ENCODE measurements at places on chromosomes 16 and 17. TPM values are rescaled to one million over a fixed set of nuclear protein-coding genes. Genes with fewer than 3 reads are reported as not detected.

The CLEC19A gene
- not detected for total RNA-seq

The BIRC5 gene
- 101 TPM for total RNA-seq

The KRTAP17-1 gene
- not detected for total RNA-seq

The CALB2 gene
- 6.8 TPM for total RNA-seq

The DHRS7C gene
- not detected for total RNA-seq

The ANKRD40CL gene
- not detected for total RNA-seq

The SKAP1 gene
- total RNA-seq: not detected

The PTX4 gene
- not detected for total RNA-seq

The TNFSF13 gene
- total RNA-seq: 1.9 TPM

The VPS35 gene
- 77.8 TPM for total RNA-seq

The TOX3 gene
- total RNA-seq: 0.20 TPM

The OR2C1 gene
- total RNA-seq: not detected

The DPEP3 gene
- not detected for total RNA-seq

The C16orf96 gene
- not detected for total RNA-seq

The CCR7 gene
- 0.85 TPM for total RNA-seq

The MRPS23 gene
- total RNA-seq: 150 TPM

The METRNL gene
- total RNA-seq: 21.0 TPM

The VWA3A gene
- total RNA-seq: 0.08 TPM

The TPSG1 gene
- total RNA-seq: not detected

The CACNG1 gene
- total RNA-seq: not detected

The PPM1E gene
- total RNA-seq: 0.09 TPM

The CES3 gene
- total RNA-seq: 2.0 TPM

The MT1F gene
- total RNA-seq: 7.8 TPM

The SMIM36 gene
- not detected for total RNA-seq

The NPIPB9 gene
- total RNA-seq: 1.7 TPM

The KRTAP4-12 gene
- not detected for total RNA-seq
